ENCODE measurements at places on chromosomes 16 and 17. TPM values are rescaled to one million over a fixed set of nuclear protein-coding genes. Genes with fewer than 3 reads are reported as not detected.

DNA sequence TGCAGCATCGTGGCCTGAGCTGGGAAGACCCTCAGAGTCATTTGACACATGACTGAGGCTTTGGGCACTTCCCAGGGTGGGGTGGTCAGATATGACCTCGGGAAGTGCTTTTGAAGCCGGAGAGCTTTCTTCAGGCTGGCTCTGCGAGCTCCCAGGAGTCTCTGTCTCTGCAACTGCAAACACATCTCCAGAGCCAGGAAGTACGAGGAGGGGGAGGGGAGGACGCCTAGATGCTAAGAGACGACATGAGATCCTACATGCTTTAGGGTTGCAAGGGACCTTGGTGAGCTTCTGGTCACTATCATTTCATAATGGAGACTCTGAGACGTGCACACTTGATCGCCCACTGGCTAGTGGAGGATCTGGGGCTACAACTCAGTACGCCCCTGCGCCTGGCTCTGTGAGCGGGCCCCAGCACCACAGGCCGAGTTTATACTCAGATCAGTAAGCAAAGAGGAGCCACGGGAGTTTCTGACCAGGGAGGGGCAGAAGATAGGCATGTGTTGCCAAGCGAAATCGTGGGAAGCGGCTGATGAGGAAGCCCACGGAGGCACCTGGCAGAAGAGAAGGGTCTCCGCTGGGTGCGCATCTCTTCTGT is 527 bp upstream of the MGAT5B start:
- DNase-seq = peak; percentile 39

- no peak for DNase-seq
Measured at GRCh38 chr16:78179666-78180065, 80.2 kb downstream of the WWOX start.

DNA sequence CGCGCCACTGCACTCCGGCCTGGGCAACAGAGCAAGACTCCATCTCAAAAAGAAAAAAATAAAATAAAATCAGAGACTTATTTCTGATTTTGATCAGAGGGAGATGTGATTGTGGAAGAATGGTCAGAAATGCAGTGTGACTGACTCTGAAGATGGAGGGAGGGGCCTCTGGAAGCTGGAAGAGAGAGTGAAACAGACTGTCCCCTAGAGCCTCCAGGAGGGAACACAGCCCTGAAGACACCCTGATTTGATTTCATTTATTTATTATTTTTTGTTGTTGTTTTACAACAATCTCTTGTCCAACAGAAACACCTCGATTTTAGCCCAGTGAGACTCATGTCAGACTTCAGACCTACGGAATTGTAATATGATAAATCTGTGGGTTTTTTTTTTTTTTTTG is 26.1 kb downstream of the BCL7C start:
- no peak for DNase-seq

The HAP1 gene
- total RNA-seq = under 0.01 TPM

- peak; percentile 63 for DNase-seq
Measured at GRCh38 chr17:44197980-44198720, 1.5 kb downstream of the ATXN7L3 start.

DNA sequence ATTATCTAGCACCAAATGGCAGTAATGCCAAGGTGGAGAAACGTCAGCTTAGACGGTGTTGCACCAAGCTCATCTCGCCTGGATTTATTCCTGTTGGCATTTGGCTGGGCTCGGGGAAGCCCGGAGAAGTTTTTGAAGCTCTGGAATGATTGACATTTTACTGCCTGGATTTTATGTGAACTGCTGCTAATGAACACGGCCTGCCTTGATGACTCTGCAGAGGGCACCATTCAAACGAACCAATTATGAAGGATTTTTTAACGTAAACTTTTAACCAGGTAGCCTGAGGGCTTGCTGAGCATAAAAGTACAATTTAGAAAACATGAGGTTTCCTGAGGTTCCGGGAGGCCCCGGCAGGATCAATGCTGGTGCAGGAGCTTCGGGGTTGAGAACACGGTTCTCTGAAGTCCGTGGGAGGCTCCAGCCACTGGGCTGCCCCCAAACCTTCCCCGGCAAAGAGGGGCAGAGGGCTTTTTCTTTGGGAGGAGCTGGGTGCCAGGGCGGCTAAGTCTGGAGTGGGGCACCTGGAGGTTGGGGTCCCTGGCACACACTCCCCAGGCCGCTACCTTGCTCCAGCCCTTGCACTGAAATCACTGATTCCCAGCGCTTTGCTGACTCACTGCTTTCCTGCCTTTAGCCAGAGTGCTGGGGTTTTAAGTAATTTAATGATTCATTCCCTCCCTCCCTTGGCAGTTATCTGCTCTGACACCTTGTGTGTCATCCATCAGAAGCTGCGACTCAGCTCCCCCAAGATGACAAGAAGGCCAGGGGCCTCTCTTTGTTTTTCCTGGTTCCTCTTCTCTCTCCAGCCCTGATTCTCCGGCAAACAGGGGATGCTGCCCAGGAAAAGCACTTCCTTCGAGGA is 161.2 kb upstream of the IRX3 start:
- peak; percentile 59 for DNase-seq

The MT1M gene
- 1.3 TPM for total RNA-seq

The ABCC6 gene
- total RNA-seq = 2.6 TPM

DNA sequence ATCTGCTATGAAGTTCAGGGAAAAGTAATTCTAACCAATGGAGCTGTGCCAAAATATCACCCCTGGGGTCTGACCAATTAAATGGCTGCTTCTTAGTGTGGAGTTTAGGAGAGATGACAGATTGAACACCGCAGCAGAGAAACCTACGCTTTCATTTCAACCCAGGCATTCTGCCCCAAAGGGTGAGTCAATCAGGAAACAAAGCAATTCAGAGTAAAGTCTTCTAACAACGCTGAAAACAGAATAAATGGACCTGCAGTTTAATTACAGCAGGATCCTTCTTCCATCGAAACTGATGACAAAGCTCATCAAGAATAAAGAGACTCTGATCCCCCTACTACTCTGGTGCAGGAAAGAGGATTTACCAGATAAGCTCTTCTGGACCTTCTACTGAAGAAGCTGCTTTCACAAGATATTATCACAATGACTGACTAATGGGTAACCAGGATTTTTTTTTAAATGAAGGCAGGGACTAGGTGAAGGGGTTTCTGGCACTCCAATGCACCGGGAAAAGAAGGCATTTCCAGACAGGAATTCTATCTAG is 16.7 kb downstream of the RFFL start:
- DNase-seq = no peak

The INCA1 gene
- 0.97 TPM for total RNA-seq

DNA sequence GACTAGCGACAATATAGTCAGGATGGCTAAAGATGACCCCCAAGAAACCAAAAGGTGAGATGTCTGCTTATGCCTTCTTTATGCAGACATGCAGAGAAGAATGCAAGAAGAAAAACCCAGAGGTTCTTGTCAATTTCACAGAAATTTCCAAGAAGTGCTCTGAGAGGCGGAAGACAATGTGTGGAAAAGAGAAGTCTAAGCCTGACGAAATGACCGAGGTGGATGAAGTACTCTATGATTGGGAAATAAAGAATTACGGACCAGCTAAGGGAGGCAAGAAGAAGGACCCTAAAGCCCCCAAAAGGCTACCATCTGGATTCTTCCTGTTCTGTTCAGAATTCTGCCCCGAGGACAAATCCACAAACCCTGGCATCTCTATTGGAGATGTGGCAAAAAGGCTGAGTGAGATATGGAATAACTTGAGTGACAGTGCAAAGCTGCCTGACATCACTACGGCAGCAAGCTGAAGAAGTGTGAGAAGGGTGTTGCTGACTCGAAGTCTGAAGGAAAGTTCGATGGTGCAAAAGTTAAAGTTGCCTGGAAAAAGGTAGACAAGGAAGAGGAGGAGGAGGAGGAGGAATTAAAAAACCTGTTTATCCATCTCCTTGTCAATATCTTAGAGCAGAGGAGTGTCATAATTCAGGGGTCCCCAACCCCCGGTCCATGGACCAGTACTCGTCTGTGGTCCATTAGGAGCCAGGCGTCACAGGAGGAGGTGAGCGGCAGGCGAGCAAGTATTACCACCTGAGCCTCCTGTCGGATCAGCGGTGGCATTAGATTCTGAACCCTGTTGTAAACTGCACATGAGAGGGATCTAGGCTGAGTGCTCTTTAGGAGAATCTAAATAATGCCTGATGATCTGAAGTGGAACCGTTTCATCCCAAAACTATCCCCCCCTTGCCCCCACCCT is 25.1 kb upstream of the ADGRG1 start:
- no peak for DNase-seq

GRCh38 chr16:4082474-4083044 is 33.7 kb downstream of the ADCY9 start:
- DNase-seq = no peak

DNA sequence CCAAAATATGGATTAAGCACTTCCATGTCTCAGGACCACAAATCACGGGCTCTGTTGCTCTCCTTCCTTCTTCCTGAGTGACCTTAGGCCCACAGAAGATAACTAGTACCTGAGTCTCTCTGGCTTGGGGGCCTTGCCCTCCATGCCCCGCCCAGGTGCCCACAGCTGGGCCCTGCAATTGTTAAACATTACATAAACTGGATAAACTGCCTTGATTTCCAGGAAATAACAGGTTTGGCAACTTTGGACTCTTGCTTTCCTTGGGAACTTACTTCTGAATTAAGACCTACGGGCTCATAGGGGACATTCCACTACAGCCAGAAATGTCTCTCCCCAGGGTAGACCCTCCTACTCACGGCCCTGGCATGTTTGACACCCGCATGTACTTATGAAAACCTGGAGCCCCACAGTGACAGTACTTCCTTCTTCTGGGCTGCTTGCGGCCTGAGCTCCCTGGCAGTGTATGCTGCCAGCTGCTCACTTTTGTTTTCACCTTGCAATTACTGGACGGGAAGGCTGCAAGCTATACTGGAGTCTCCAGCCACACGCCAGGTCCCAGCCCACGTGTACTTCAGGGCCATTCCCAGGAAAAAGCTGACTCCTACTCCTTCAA is 2.3 kb upstream of the UBALD2 start:
- no peak for DNase-seq

DNA sequence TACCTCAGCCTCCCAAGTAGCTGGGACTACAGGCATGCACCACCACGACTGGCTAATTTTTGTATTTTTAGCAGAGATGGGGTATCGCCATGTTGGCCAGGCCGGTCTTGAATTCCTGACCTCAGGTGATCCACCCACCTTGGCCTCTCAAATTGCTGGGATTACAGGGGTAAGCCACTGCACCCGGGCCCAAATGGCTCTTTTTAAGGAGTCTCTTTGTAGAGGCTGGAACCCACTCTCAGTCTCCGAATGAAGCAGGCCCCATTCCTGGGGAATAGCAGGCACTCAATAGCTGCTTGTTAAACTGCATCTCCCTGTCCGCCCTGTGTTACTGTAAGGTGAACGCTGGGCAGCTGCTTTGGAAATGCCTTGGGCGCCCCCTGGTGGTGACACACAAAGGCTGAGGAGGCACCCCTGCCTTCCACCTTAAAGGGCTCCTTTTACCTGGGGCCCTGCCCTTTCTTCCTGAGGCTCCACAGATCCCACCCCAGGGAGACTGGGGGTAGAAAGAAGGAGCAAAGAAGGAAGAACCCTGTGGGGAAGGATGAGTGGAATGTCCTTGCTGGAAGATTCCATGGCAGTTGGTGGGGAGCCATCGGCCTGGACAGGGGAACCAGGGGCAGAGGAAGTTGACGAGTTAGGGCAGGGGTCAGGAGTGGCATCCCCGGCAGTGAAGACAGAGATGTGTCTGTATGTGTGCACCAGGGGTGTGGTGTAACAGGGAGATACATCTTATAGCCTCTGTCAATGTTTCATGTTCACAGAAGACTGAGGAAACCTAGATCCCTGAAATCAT is 6.1 kb upstream of the SP2 start:
- peak; percentile 82 for DNase-seq

The QPRT gene
- 123 TPM for total RNA-seq

- no peak for DNase-seq
Measured at GRCh38 chr16:50473356-50473945, 74.7 kb upstream of the NKD1 start.

The KIF18B gene
- total RNA-seq = 5.2 TPM

The SLC6A2 gene
- total RNA-seq = not detected

The KRT33B gene
- 0.32 TPM for total RNA-seq

DNA sequence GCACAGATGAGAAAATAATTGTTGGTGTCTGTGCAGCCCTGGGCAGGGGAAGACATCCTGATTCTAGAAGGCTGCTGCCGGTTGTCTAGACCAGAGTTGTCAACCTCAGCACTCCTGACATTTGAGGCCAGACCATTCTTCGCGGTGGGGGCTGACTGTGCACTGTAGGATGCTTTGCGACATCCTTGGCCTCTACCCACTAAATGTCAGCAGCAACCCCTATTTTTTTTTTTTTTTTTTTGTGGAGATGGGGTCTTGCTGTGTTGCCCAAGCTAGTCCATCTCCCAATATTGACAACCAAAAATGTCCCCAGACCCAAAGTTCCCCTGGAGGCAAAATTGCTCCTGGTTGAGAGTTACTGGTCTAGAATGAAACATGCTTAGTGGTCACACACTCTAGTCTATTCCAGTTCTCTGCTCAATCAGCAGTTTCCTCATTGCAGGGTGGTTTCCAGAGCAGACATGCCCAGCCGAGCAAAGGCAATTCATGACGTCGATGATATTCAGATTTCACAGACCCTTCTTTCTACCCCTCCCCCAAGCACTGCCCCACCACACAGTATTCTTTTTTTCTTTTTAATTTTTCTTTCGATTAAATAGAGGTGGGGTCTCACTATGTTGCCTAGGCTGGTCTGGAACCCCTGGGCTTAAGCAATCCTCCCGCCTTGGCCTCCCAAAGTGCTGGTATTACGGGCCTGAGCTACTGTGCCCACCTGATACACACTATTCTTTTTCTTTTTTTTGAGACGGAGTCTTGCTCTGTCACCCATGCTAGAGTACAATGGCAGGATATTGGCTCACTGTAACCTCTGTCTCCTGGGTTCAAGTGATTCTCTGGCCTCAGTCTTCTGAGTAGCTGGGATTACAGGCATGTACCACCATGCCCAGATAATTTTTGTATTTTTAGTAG is 9.0 kb downstream of the C17orf99 start:
- no peak for DNase-seq

DNA sequence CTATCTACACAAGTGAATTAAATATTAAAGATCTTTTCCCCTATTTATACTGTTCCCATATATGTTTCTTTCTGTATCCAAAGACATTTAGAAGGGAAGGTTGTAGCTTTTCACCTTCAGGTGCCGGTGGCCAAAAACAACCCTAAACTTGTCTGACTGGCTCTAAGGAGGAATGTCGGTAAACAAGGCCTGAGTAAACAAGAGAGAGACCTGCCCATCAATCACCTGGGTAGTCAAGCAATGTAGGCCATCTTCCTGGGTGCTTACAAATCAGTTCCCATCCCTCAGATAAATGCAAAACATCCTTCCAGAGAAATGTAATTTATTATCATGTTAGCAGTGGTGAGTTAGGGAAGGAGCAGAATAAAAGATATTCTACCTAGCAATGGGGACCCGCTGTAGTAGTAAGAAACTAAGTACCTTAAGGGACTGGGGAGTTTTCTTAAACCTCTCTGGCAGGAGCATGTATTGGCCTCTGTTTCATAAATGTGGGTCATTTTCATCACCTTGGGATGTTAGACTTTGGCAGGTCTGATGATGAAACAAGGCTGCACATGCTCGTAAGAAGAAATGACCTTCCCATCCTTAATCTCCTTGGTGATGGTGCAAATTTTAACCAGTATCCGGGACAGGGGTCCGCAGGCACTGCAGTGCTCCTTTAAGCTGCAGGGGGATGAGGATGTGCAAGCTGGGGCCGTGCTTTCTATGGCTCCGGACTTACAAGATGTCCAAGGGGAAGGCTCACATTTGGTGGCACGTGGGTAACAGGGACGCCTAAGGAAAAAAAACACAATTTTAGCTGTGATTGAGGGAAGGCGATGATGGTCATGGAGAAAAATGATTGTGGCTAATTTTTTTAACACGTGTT is 8.4 kb downstream of the KRT39 start:
- no peak for DNase-seq
